ENCODE measurements at places on chromosomes 2 and 18.

DNA sequence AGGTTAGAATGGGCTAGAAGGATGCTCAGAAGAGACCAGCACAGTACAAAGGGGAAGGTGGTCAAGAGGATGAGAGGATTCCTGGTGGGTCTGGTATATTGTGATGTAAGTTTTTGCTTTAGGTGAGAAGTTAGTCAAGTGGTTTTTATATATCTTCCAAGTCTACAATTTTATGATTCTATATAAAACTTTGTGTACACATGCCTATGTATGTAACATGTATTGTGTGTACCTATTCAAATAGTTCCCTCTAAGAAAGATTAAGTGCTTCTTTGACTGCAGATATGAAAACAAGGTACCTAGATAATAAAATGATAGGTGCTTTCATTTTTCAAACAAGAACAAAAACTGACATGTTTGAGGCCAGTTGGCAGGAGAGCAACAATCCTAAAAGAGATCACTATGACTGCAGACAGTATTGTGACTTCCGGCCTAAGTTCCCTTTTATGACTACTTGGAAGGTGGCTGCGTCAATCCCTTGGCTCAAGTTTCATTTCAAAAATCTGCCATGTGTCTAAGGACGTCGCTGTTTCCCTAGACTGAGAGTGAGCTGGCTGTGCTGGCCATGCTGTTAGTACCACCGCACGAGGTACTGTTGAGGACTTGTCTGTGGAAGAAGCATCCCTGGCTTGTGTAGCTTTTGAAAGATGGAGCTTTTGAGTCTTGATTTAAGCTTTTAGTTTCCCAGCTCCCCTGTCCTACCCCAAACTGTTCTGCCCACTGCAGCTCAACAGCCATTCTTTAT, 123.1 kb downstream of the PRPF40A start:
- DNase-seq: peak; percentile 18

DNA sequence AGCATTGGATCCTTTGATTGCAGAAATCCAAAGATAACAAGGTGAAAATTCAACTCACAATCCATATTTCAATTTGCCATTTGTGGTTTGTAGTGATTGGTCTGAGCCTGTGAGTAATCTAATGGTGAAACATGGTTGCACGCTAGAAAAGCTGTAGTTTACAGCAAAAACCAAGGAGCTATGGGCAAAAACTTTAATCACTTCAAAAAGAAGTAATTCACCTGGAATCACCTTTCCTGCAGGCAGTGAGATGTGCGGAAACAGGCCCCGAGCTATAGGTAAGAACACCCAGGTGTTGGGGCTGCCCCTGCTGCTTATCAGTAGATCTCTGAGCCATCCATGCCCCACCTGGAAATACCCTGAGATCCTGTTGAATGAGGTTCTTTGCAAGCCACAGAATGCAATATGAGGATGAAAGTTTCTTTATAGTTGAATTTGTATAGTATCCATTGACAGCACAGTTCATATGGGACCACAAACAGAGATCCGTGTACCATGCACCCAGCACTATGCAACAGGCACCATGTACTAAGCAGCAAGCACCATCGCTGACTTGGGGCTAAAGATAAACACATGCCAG, 208.2 kb downstream of the SPP2 start:
- DNase-seq: no peak

- no peak for DNase-seq
These were observed 19.2 kb downstream of the ASAP2 start for GRCh38 chr2:9225806-9226205.

GRCh38 chr2:109378682-109379081, 235.1 kb downstream of the SEPTIN10 start:
- DNase-seq: no peak

GRCh38 chr2:48362515-48362914, 167.4 kb upstream of the STON1 start:
- no peak for DNase-seq

DNA sequence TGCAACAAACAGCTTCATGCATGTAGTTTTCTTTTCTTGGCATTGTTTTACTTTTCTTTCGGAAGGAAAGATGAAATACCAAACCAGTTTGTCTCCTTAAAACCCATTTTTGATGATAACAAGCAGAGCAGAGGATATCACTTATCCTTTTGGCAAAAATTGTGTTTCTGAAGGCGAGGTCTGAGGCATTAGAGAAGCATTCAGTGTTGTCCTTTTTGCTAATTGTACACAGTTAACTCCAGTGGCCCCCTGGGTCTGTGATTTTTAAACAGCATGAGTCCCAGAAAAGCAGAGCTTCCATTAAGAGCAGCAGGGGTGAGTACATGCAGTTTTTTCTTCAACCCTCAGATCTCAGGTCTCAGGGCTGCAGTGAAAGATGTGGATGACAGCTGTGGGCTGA, 41.3 kb downstream of the TTC39C start:
- DNase-seq: no peak

GRCh38 chr2:195674491-195675221, 17.6 kb downstream of the SLC39A10 start:
- no peak for DNase-seq

- DNase-seq: no peak
These were observed 67.2 kb upstream of the NABP1 start for GRCh38 chr2:191610756-191611155.

DNA sequence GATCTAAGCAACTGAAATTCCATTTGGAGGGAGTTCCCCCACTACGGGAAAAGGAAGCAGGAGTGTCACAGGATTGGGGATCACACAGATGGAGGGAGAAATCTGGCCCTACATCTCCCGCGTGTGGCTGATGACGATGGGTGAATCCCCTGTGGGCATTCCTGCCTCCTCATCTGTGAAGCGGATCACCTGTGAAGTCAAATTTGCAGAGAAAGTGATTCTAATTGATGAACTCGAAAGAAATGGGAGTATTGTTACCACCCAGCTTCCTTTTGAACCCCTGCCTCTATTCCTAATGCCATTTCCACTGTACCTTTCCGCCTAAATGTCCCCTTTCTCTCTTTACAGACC, 92.0 kb downstream of the CMPK2 start:
- no peak for DNase-seq

- DNase-seq: no peak
These were observed 327.6 kb upstream of the KCNJ3 start for GRCh38 chr2:154370873-154371272.

- no peak for DNase-seq
These were observed 24.4 kb downstream of the CXCR4 start for GRCh38 chr2:136093583-136093982.

Data from GM18507 (cell line).